ENCODE measurements at places on chromosomes 6 and 20.

DNA sequence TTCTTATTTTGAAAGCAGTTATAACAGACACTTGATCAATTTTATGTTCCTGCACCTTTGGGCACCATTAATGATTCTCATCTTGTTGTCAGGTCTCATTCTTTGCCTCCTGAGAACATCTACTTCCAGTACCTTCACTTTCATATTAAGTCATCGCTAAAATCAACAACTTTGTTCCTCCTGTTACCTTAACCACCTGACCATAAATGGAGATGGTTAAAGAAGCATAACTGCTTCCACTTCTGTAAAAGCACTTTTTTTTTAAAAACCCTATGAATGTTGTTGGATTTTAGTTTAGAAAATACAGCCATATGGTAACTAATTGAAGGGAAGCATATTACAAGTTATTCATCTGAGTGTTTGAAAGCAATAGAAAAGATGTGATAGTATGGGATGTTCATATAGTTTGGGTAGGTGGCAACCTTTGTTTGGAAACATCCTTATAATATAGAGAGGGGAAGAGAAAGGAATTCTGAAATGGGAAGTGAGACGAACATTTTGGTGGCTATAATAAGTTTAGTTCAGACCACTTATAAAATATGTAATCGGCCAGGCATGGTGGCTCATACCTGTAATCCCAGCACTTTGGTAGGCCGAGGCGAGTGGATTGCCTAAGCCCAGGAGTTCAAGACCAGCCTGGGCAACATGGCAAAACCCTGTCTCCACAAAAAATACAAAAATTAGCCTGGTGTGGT is 53.9 kb downstream of the AFG1L start:
- DNase-seq = no peak

GRCh38 chr6:34315780-34316179 is 67.0 kb upstream of the SMIM29 start:
- DNase-seq = no peak

- DNase-seq = no peak
These were observed 418 bp upstream of the UCKL1 start for GRCh38 chr20:63956664-63957003.

DNA sequence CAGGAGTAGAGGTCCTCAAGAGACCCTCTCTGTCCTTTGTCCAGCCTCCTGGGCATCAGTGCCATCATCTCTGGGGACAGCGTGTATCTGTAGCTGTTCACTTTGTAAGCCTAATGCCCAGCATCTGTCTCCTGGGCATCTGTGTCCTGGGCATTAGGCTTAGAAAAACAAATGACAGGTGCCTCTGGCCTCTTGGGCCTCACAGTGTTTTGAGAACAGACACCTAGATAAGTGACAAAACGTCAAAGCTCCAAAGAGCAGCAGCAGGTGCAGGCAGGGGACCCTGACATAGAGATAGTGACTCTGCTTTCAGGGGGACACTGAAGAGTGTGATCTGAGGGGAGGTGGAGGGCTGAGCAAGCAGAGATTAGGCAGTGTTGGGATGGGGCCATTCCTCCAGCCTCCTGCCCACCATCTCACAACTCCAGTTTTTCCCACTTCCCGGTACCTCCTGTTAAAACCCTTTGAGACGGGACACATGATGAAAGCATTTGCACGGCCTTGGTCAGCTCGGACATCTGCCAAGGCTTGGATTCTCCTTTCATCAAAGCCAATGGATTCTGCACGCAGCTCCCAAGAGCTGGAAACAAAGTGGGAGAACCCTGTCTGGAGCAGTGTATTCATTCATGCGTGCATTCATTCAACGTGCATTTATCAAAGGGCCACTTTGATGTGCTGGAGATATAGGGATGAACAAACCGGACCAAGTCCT is 55.5 kb upstream of the CD93 start:
- DNase-seq = no peak

DNA sequence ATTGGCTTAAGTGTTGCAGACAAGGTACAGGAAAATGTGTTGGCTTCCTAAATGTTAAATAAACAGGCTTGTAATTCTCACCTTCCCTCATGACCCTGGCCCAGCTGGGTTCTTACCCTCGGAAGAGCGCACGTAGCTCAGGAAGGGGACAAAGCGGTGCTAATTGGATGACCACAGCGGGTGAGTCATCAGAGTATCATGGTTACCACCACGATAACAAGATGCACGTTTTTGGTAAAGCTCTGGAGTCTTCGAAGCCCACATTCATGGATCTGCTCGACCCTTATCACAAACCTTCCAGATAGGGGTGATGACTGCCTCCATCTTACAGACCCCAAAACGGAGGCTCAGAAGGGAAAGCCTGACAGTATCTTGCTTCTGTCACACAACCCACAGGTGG is 32.8 kb downstream of the APCDD1L start:
- DNase-seq = no peak

DNA sequence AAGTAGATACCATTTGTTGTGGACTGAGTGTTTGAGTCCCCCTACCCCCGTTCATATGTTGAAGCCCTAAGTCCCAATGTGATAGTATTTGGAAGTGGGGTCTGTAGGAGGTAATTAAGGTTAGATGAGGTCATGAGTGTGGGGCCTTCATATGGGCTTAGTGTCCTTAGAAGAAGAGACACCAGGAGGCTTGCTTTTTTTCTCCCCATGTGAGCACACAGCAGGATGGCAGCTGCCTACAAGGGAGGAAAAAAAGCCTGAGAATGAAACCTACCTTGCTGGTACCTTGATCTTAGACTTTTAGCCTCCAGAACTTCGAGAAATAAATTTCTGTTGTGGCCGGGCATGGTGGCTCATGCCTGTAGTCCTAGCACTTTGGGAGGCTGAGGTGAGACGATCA is 67.9 kb upstream of the TULP4 start:
- DNase-seq = no peak

GRCh38 chr6:33313709-33314514 is at the start of gene TAPBP:
TAPBP (minus strand) TSS chr6:33314078; CDS start chr6:33314041, 37 bp downstream.
- no peak for DNase-seq

- DNase-seq = no peak
These were observed 42.2 kb downstream of the MAFB start for GRCh38 chr20:40646813-40647212.

DNA sequence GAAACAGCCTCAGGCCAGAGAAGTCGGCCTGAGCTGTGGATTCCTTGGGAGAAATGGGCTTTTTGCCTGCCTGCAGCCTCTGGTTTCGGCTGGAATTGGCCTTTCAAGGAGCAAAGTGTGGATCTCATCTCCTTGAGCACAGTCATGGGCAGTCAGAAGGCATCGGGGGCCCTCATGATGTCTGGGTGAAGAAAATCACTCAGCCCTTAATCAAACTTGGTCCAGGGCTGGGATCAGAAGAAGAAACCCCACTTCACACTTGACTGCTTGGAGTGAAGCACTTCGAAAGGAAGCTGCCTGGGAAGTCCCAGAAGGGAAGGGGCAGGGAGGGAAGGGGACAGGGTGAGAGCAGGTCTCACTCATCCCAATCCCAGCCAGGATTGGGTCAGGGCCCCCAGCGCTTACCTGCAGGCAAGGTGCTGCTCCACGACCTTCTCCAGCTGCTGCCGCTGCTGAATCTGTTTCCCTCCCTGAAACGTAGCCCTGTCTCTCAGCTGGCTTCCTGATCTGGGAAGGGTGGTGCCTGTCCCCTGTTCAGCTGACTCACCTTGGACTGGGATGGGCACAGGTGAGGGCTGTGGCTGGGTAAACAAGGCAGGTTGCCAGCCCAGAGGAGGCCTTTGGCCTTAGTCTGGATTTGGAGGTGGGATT is at the start of gene SDCBP2:
SDCBP2 (minus strand) TSS at position 460 of the 651 bp plus-strand sequence. CDS start 8,723 bp downstream, outside the sequence.
- DNase-seq = no peak

GRCh38 chr20:58148891-58149290 is 79.6 kb downstream of the ANKRD60 start:
- no peak for DNase-seq

- DNase-seq = no peak
These were observed 41.3 kb upstream of the IL20RA start for GRCh38 chr6:137086031-137086430.

GRCh38 chr20:45429618-45430017 is 13.7 kb downstream of the PIGT start:
- DNase-seq = no peak

GRCh38 chr20:10848810-10849370 is 175.1 kb upstream of the JAG1 start:
- no peak for DNase-seq

- no peak for DNase-seq
These were observed 60.2 kb upstream of the GATA5 start for GRCh38 chr20:62535964-62536363.

DNA sequence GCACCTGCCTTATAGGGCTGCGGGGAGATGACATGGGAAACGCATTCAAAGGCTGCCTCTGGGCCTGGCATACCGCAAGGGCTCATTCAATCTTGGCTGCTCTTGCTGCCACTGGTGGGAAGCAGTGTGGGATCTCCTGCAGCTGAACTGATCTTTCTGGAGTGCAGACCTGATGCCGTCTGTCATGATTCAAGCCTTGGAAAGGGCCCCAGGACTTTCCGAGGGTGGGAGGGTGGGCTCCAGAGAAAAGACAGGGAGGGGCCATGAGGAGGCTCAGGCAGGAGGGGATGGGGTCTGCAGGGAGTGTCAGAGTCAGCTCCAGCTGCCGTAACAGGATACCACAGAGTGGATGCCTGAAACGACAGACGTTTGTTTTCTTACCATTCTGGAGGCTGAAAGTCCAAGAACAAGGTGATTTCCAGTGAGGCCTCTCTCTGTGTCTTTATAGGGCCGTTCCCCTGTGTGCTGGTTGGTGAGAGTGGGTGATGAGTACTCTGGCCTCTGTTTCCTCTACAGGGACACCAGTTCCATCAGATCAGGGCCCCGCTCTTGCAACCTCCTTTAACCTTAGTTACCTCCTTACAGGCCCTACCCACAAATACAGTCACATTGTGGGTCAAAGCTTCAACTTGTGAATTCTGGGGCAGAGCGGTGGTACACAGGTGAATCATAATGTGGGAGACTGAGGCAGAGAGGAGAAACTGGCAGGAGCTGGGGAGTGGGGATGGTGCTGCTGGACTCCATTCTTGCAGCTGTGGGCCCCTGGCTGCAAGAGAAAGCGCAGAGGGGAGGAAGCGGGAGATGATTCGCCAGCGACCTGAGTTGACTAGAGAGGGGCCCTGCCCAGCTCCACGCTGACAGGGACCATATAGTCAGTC is 148.4 kb downstream of the SYCP2 start:
- DNase-seq = no peak

GRCh38 chr6:109255946-109256640 is 126.2 kb downstream of the CD164 start:
- no peak for DNase-seq

All from D721Med (cell line).